ENCODE measurements at places on chromosomes 1 and 21.
A peak's percentile ranks its signal among the peaks of the same experiment; 100 is the strongest.

- DNase-seq, result no peak
Measured at GRCh38 chr1:200774735-200775444, 36.2 kb downstream of the CAMSAP2 start.

GRCh38 chr1:232334246-232334645, 295.7 kb downstream of the SIPA1L2 start:
- DNase-seq, result no peak

DNA sequence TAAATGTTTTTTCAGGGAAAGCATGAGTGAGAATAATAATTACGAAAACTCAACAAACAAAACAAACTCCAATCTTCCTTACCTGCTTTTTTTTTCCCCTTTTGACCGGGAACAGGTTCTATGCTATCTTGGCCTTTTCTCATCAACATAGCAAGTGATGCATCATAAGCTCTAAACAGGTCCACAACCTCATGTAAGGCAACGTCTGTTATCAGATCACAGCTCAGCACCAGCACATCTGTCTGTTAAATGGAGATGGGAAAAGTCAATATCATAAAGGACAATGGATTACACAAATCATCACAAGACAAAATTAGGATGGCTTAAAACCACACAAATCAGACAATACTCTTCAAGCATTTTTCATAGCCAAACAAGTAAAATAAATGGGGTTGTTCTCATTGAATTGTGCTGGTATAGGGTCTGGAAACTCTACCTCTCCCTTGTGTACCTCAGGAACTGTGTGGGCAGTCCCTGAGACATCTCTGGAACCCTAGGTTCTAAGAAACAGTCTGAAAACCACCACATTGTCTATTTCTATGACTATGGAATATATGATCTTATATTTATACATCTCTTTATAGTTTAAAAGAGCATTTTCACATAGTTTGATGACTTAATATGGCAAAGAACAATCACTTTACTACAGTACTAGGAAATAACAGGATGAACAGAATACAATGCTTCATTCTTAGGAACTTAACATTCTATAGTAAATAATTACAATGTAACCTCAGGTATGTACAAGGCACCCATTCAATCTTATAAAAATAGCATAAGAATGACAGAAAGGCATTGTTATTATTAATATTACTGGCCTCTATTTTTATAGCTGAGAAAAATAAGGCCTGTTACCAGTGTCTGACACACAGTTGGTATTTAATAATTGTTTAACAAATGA, 44.7 kb downstream of the EIF2B3 start:
- DNase-seq, result peak; percentile 21

DNA sequence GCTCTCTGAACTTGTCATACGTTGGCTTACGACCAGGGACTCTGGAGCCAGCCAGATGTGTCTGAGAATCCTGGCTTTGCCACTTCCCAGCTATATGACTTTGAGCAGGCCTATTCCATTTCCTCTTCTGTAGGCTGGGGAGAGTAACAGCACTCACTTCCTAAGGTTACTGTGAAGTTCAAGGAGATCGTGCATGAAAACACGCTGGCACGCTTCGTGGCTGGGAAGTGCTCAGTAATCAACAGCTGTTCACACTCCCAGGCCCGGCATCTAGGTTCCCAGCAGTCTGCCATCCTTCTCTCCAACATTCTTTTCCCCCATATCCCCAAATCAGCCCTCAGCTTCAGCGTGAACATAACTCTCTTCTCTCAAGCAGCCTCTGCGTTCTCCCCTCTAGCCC, 2.0 kb downstream of the ASCL5 start:
- DNase-seq, result no peak

GRCh38 chr1:178121883-178122282, 28.0 kb downstream of the RASAL2 start:
- DNase-seq, result no peak

GRCh38 chr1:226619031-226619430, 70.5 kb downstream of the STUM start:
- DNase-seq, result no peak

DNA sequence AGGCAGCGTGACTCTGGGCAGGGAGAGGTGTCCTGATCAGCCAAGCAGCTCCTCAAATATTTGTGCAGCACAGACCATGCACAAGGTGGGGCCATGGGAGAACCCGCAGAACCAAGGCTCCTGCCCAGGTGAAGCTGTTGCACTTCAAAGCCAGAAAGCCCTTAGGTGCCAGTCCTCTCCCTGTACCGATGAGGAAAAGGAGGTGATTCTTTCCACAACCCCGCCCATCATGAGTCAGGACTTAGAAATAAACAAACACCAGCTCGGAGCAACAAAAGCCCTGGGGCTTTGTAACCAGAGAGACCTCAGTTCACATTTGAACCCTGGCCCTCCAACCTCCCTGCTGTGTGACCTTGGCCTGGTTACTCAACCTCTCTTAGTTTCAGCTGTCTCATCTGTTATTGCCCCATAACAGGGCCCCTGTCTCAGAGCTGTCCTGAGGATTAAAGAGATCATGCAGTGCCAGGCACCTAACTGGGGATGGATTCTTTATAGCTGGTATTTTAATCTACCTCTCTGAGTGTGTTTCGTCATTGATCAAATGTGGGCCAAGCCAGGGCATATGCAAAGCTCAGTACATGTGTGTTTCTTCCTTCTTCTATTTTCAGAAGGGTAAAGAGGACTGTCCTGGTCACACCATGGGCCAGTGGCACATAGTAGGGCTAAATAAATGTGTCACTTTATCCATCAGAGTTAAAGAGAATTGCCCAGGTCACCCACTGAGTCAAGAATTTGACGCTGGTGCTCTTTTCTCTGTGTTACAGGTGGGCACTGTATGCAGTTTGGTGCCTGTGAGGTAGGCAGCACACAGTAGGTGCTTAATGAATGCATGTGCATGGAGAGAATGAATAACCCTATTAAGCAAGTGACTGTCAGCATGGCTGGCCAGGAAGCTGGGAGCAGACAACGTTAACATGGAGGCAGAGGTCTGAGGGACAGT, 1.4 kb downstream of the LDLRAD1 start:
- no peak for DNase-seq

- DNase-seq, result no peak
Measured at GRCh38 chr1:164058198-164058597, 500.8 kb upstream of the PBX1 start.

GRCh38 chr1:27583479-27583878, 20.5 kb downstream of the AHDC1 start:
- DNase-seq, result no peak

- DNase-seq, result peak; percentile 34
Measured at GRCh38 chr1:40844079-40844478, 18.1 kb downstream of the CITED4 start.

DNA sequence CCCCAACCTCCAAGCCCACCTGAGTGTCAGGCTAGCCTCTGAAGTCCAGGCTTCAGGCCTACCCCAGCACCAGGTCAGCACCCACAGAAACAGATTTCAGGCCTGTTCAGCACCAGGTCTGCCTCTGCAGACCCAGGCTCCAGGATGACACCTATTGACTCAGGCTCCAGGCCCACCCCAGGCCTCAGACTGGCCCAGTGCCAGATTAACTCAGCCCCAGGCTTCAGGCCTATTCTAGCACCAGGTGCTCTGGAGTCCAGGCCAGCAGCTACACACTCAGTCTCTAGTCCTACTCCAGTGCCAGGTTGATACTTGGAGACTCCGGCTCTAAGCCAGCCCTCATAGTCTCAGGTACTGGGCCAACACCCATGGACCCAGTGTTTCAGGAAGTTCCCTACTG, 541.7 kb upstream of the PBX1 start:
- DNase-seq, result no peak

GRCh38 chr1:212353181-212353580, 61.5 kb downstream of the PACC1 start:
- no peak for DNase-seq

GRCh38 chr1:2279210-2279639, 51.1 kb downstream of the SKI start:
- no peak for DNase-seq

DNA sequence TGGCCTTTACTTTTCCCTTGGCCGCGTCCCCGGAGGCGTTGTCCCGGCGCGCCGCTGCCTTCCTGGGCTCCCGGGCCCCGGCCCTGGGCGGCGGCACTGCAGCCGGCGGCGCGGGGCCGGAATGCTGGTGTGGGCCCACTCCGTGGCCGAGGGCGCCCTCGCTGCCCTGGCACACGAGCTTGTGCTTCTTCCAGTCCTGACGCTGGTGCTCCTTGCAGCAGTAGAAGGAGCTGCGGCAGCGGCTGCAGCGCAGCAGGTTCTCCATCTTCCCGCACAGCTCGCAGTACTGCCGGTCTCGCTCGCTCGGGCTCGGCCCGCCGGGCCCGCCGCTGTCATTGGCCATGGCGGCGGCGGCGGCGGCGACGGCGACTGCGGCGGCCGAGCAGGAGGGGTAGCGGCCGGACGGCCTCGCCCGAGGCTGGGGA, 529 bp downstream of the EGLN1 start:
- DNase-seq, result no peak

- DNase-seq, result no peak
Measured at GRCh38 chr1:38253314-38253713, 206.7 kb upstream of the POU3F1 start.

- DNase-seq, result peak; percentile 57
Measured at GRCh38 chr1:23868557-23869016, 497 bp upstream of the FUCA1 start.

DNA sequence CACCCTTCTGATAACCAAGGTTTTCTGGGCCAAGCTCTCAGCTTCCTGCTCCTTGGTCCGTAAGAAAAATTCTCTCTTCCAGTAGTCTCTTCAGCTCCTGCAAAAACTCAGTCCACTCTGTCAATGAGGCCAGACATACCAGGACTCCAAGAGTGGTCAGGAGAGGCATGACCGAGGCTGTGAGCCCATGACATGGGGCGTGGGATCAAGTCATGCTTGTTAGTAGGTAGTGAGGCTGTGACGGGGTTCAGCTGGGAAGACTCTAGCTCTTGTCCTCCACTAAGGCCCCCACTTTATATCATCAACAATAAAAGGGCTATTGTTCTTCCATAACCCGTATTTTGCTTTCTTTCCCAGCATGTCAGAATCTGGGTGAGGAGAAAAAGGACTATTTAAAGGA, 10.1 kb upstream of the HCRTR1 start:
- no peak for DNase-seq

- no peak for DNase-seq
Measured at GRCh38 chr1:45300669-45300997, 26.1 kb upstream of the HPDL start.

DNA sequence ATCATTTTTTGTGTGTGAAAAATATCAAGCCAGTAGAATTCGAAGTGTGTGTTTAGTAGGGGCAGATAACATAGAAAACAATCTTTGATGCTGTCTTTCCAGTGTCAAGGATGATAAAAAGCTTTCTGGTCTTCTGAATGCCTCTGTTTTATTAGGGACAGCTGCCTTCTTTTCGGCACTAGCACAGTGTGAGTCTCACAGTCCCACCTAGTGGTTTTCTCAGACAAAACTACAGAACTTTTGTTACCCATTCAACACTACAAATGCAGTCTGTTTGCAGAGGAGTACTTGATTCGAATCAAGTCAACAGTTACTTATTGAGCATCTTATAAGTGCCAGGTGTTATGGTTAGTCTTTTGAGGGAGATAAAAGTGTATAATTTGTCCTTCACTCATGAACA, 30.6 kb upstream of the MCOLN3 start:
- no peak for DNase-seq

GRCh38 chr1:205971082-205971481, 27.8 kb upstream of the SLC26A9 start:
- no peak for DNase-seq

- no peak for DNase-seq
Measured at GRCh38 chr1:232974971-232975370, 24.6 kb downstream of the NTPCR start.

- no peak for DNase-seq
Measured at GRCh38 chr1:172699111-172699510, 40.2 kb downstream of the FASLG start.
